ENCODE measurements at places on chromosomes 5 and 9. TPM values are rescaled to one million over a fixed set of nuclear protein-coding genes. Genes with fewer than 3 reads are reported as not detected.

Gene BTNL8
- total RNA-seq: 2.8 TPM

Gene TOPORS
- total RNA-seq: 18.2 TPM

Gene PDCD1LG2
- 21.4 TPM for total RNA-seq

Gene MOB3B
- total RNA-seq: 27.7 TPM

Gene PRR16
- total RNA-seq: 1.3 TPM

Gene CCL21
- total RNA-seq: 81.8 TPM

Gene MEF2C
- 130 TPM for total RNA-seq

DNA sequence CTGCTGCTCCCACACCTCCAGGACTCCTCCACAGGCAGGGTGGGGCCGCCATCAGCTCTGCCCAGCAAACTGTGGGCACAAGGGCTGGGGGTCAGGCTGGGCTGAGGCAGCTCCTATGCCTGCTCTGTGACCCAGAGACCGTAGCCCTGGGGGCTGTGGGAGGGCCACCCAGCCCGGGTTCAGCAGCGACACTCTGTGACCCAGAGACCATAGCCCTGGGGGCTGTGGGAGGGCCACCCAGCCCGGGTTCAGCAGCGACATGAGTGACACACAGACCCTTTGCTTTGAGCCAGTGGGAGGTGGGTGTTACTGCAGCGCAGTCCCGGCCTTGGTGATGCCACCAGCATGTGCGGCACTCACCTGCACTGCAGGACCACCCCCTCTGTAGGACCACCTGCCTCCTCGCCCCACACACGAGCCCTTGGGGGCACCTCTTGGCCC lies 118.9 kb upstream of the LPCAT1 start:
- H3K4me1 ChIP-seq: peaks cover 14% of the 10 kb centered on the region
- DNase-seq: peak; percentile 78
- H3K4me3 ChIP-seq: no peak overlapping the region

DNA sequence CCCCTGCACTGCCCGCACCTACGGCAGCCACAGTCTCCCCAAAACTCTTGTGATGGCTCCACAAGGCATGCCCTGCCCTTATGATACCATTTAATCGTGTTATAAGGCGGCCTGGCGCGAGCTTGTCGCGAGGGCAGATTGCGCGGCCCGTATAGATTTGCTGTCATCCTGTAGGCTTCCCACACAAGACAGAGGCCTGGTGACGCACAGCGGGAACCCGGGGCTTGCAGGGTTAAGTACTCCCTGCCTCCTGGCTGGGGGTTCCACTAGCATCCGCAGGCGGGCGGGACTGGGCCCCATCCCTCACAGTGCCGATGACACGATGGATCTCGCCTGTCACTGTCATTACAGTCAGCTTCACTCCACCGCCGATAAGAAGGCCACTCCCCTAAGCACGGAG lies 364.9 kb upstream of the IRX2 start:
- no peaks in the 10 kb centered on the region for H3K36me3 ChIP-seq
- H3K27me3 ChIP-seq: no peaks in the 10 kb centered on the region
- H3K4me1 ChIP-seq: no peaks in the 10 kb centered on the region
- H3K27ac ChIP-seq: no peak overlapping the region

GRCh38 chr5:120779674-120780073 lies 315.6 kb downstream of the PRR16 start:
- no peak overlapping the region for H3K4me3 ChIP-seq
- no peak overlapping the region for H3K27ac ChIP-seq
- H3K27me3 ChIP-seq: no peaks in the 10 kb centered on the region
- DNase-seq: no peak

DNA sequence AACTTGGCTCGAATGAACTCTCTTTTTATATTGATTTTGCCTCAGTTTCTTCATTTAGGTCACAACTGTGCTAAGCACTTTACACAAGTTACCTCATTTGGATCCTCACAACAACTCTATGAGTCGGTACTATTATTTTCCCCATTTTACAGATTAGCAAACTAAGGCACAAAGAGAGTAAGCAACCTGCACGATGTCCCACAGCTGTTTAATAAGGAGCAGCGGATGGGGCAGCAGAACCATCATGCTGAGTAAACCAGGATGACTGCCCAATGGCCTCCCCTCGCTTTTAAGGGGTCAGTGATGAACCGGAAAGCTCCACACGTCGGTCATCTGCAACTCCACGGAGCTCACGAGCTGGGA lies 607 bp downstream of the PRELID2 start:
- H3K4me1 ChIP-seq: peaks cover 7% of the 10 kb centered on the region
- H3K27ac ChIP-seq: peak overlapping the region; percentile 43
- H3K36me3 ChIP-seq: no peaks in the 10 kb centered on the region
- no peaks in the 10 kb centered on the region for H3K27me3 ChIP-seq
- no peak for DNase-seq

GRCh38 chr9:126546036-126546435 lies 67.7 kb upstream of the LMX1B start:
- no peak overlapping the region for H3K27ac ChIP-seq
- H3K4me3 ChIP-seq: no peak overlapping the region
- peak; percentile 51 for DNase-seq

DNA sequence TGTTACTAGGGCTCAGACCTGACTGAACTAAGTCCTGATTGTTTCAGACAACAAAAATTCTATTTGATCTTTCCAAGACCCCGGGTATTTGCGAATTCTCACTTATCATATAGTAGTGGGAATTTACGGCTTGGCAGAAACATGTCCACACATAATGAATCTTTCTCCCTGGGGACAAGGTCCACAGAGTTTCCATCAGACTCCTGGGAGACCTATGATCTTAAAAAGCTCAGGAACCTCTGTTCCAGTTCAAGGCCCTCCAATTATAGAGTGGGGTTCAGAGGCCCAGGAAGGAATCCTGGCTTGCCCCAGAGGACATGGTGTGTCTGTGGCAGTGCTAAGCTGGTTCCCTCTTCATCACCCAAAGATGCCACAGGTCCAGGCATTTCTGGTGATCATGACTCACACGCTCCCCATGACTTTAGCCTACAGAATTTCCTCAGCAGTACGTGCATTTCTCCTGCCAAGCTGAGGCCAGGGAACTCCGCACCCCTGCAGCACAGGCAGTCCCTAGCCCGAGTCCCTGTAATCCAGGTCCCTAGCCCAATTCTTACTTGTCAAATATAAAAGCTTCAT lies 12.6 kb downstream of the RAPGEF1 start:
- no peaks in the 10 kb centered on the region for H3K36me3 ChIP-seq
- peak; percentile 41 for DNase-seq
- peaks cover 93% of the 10 kb centered on the region for H3K4me1 ChIP-seq
- peak overlapping the region; percentile 91 for H3K27ac ChIP-seq
- H3K27me3 ChIP-seq: no peaks in the 10 kb centered on the region

GRCh38 chr9:4465910-4466309 lies 24.4 kb upstream of the SLC1A1 start:
- no peaks in the 10 kb centered on the region for H3K4me1 ChIP-seq
- no peaks in the 10 kb centered on the region for H3K36me3 ChIP-seq
- no peaks in the 10 kb centered on the region for H3K27me3 ChIP-seq
- H3K4me3 ChIP-seq: no peak overlapping the region

GRCh38 chr9:102461156-102461819 lies 533.8 kb upstream of the CYLC2 start:
- H3K36me3 ChIP-seq: no peaks in the 10 kb centered on the region
- no peaks in the 10 kb centered on the region for H3K4me1 ChIP-seq
- DNase-seq: no peak
- no peaks in the 10 kb centered on the region for H3K27me3 ChIP-seq
- no peak overlapping the region for H3K4me3 ChIP-seq

GRCh38 chr9:112854657-112855056 lies 36.0 kb downstream of the SLC46A2 start:
- H3K4me1 ChIP-seq: peaks cover 29% of the 10 kb centered on the region
- no peak overlapping the region for H3K27ac ChIP-seq
- H3K27me3 ChIP-seq: no peaks in the 10 kb centered on the region
- DNase-seq: no peak
- H3K4me3 ChIP-seq: no peak overlapping the region

DNA sequence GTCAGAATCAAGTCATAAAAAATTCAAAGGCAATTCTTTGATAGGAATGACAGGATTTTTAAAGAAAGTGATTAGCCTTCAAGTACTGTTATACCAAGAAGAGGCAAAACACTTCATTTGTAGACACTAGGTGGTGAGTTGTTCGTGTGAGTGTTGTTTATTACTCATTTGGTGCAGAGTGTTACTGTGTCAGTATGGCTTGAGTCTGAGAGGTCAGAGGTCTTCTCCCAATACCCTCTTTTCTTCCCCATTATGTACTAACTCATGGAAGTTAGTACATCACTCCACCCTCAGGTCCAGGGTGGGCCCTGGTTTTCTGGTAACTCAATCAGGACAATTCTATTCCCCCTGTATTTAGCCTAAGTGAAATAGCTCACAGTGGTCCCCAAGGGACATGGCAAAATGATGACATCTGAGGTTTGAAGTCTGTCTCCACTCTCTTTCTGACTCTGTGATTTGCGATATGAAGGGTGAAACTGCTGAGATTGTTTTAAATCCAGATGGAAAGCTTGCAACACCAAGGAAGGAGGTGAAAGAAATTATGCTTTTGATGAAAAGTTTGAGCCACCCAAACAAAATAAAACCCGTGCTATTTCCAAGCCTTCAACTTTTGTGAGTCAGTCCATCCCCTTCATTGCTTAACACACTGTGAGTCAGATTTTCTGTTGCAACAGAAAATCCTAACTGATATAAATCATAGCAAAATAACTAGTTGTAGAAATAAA lies 56.8 kb downstream of the NUDT12 start:
- no peak for DNase-seq
- H3K27me3 ChIP-seq: no peaks in the 10 kb centered on the region
- no peaks in the 10 kb centered on the region for H3K36me3 ChIP-seq
- H3K27ac ChIP-seq: no peak overlapping the region

- peaks cover 30% of the 10 kb centered on the region for H3K4me1 ChIP-seq
- DNase-seq: no peak
- no peak overlapping the region for H3K4me3 ChIP-seq
- H3K27ac ChIP-seq: no peak overlapping the region
- no peaks in the 10 kb centered on the region for H3K27me3 ChIP-seq
These were observed 45.1 kb upstream of the SUB1 start for GRCh38 chr5:32539981-32540845.

DNA sequence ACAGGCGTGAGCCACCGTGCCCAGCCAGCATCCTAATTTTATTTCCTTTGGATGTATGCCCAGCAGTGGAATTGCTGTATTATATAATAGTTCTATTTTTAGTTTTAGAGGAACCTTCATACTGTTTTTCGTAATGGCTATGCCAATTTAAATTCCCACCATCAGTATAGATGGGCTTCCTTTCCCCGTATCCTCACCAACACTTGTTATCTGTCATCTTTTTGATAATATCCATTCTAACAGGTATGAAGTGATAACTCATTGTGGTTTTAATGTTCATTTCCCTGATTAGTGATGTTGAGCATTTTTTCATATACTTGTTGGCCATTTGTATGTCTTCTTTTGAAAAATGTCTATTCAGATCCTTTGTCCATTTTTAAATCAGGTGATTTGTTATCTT lies 13.0 kb downstream of the F2R start:
- H3K4me1 ChIP-seq: no peaks in the 10 kb centered on the region
- no peak overlapping the region for H3K27ac ChIP-seq
- no peak overlapping the region for H3K4me3 ChIP-seq
- peaks cover 19% of the 10 kb centered on the region for H3K36me3 ChIP-seq
- H3K27me3 ChIP-seq: no peaks in the 10 kb centered on the region

GRCh38 chr9:33130961-33131789 lies 36.0 kb downstream of the B4GALT1 start:
- peaks cover 44% of the 10 kb centered on the region for H3K36me3 ChIP-seq
- DNase-seq: peak; percentile 67
- no peak overlapping the region for H3K4me3 ChIP-seq
- peaks cover 56% of the 10 kb centered on the region for H3K4me1 ChIP-seq
- H3K27ac ChIP-seq: peak overlapping the region; percentile 77

DNA sequence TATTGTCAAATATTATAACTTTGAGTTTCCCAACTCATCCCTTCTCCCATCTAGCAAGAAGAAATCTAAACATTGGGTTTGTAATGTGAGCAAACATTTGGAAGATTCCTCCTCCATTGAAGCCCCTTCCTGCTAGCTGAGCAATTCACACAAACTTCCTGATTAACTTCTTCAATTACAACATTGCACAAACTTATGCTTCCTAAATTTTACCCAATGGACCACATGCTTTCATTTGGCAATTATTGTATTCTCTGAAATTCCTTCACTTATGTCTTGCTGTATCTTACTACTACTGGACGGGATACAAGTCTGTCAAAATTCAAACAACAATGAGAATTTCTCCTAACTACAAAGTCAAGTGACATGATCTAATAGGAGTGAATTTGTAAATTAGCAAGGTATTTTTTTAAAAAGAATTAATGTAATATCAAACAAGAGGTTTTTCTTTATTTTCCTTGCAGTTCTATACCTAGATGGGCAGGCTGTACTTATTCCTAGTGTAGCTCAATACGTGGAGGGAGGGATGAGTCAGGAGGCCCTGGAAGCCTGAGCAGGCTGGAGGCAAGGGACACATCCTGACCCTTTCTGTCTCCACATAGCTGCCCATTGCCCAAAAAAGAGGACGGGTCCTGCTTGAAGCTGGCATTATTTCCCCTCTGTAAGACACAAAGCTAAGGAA lies 11.8 kb upstream of the IFNW1 start:
- H3K27me3 ChIP-seq: no peaks in the 10 kb centered on the region
- no peak overlapping the region for H3K4me3 ChIP-seq
- DNase-seq: no peak
- H3K36me3 ChIP-seq: no peaks in the 10 kb centered on the region
- H3K4me1 ChIP-seq: peaks cover 8% of the 10 kb centered on the region
- no peak overlapping the region for H3K27ac ChIP-seq

DNA sequence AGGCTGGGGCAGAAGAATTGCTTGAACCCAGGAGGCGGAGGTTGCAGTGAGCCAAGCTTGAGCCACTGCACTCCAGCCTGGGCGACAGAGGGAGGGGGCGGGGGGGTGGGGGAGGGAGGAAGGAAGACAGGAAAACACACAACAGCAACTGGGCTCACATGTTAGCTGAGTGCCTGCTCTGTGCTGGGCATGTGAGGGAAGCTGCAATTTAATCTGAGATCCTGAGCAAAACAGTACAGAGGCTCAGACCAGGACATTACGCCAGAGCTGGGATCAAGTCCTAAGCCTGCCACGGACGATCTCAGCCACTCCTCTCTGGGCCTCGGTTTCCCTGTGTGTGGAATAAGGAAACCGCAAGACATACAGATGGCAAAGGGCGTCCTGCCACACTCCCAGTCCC lies 119.1 kb downstream of the VAV2 start:
- no peak overlapping the region for H3K27ac ChIP-seq
- H3K4me3 ChIP-seq: no peak overlapping the region
- H3K27me3 ChIP-seq: no peaks in the 10 kb centered on the region
- DNase-seq: no peak
- H3K4me1 ChIP-seq: peaks cover 30% of the 10 kb centered on the region
